ENCODE measurements at places on chromosomes 1 and 21. TPM values are rescaled to one million over a fixed set of nuclear protein-coding genes. Genes with fewer than 3 reads are reported as not detected.

The LAPTM5 gene
- not detected for total RNA-seq

The NUDT4B gene
- total RNA-seq: 8.3 TPM

The ST6GALNAC3 gene
- total RNA-seq: 0.99 TPM

The MANEAL gene
- total RNA-seq: 1.8 TPM

The SLC25A34 gene
- 0.58 TPM for total RNA-seq

All from smooth muscle cell of trachea (primary cell).